Stomach (tissue), 19 donors: ENCODE measurements at places on chromosomes 12 and 14.
A peak's percentile ranks its signal among the peaks of the same experiment; 100 is the strongest.

- DNase-seq = no peak
Measured at GRCh38 chr14:57704763-57705162, 161.1 kb downstream of the SLC35F4 start.

GRCh38 chr12:100141998-100142850, 450 bp downstream of the BLTP3B start:
- peak; percentile 75 for DNase-seq

DNA sequence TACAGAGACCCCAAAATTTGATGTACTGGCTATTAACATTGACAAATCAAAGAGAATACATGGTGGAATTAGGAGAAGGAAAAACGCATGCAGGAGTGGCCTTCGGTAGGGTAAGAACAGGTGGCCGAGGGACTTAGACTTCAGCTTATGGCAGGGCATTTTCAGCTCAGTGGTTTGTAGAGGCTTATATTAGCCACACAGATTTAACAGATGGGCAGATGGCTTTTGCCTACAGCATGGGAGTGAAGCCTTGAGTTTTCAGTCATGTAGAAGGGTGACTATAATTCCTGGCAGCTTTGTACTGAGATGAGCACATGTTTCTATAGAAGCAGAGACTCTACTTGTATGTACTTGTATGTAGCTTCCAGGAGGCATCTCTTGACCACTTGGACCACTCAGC, 40.9 kb upstream of the PLEKHA5 start:
- no peak for DNase-seq

DNA sequence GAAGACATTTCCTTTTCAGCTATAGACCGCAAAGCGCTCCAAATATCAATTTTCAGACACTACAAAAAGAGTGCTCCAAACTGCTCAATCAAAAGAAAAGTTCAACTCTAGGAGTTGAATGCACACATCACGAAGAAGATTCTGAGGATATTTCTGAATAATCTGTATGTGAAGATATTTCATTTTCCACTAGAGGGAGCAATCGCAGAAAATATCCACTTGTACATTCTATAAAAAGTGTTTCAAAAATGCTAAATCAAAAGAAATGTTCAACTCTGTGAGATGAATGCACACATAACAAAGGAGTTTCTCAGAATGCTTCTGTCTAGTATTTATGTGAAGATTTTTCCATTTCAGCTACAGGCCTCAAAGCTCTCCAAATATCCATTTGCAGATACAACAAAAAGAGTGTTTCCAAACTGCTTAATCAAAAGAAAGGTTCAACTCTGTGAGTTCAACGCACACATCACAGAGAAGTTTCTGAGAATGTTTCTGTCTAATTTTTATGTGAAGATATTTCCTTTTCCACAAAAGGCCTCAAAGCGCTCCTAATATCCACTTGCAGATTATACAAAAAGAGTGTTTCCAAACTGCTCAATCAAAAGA, 643.8 kb upstream of the ALG10B start:
- no peak for DNase-seq

DNA sequence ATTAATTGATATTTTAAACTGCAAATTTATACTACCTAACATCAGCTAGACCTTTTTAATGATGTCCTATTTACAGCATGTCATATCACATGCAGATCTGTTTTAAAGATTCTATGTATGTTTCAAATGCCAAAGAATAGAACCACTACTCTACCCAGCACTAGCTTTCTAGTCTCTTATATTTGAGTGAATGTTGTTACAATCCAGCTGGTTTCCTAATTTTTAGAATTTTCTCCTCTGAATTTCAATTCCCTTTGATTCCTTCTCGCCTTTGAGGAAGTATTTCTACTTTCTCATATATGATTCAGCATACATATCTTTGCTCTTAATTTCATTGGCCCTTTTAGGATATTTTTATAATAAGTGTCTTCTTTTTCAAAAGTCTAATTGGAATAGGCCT, 841.9 kb downstream of the TMTC2 start:
- no peak for DNase-seq

DNA sequence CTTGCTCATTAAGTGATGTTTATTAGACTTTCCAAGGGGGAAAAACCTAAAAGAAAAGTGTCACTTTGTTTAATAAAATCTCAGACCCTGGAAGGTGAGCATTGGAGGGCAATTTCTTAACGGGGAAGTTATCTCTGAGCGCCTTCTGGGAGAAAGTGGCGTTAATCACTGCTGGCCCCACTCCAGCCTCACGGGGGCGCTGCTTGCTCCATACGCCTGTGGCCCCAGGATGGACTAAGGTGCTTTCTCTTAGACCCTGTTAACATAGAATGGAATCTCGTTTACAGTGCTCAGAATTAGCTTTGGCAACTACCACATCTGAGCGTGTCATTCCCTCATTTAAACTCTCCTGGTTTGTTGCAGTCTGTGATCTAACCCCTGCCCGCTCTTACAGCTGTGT, 16.4 kb upstream of the PRIMA1 start:
- no peak for DNase-seq

GRCh38 chr12:130124106-130124505, 38.2 kb upstream of the FZD10 start:
- DNase-seq = no peak

GRCh38 chr14:69688299-69688649, 76.9 kb downstream of the SUSD6 start:
- no peak for DNase-seq

DNA sequence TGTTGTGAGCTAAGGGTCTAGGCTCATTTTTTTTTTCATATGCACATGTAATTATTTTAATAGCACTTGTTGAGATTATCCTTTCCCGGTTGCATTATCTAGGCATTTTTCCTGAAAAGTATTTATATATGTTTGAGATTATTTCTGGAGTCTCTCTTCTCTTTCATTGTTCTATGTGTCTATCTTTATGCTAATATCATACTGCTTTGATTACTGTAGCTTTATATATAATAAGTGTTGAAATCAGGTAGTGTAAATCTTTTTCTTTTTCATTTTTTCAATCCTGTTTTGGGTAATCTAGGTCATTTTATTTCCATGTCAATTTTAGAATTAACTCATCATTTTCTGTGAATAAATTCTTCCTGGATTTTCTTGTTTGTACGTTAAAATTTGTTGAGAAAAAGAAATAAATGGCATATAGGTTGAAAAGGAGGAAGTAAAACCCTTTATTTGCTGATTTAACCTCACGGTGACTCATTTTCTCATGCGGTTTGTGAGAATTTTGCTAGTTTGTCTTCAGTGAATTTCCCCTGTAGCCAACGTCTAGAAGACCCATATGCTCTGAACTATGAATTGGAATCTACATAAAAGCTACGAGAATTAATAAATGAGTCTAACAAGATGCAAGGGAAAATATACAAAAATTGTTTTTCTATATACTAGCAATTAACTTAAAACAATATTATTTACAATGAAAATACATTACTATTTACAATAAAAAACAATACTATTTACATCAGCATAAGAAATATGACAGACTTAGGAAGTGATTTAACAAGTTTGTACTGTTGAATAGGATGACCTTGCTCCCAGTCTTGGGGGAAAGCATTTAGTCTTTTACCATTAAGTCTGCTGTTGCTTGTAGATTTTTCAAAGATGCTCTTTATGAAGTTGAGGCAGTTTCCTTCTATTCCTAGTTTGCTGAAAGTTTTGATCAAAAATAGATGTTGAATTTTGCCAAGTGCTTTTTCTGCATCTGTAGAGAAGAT, 105.0 kb downstream of the SNAPC1 start:
- no peak for DNase-seq

DNA sequence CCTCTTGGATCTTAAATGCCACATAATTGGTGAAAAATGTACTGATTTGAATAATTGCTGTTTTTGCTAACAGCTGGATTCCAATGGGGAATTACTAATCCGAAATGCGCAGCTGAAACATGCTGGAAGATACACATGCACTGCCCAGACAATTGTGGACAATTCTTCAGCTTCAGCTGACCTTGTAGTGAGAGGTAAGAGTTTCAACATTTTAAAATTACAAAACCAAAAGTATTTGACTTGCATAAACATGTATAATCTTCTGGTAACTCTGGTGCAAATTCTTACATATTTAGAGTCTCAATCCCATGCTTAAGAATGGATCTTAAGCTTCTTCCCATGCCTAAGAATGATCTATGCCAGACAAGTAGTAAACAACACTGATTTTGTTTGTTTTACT, 229.1 kb upstream of the PDZRN4 start:
- DNase-seq = no peak

DNA sequence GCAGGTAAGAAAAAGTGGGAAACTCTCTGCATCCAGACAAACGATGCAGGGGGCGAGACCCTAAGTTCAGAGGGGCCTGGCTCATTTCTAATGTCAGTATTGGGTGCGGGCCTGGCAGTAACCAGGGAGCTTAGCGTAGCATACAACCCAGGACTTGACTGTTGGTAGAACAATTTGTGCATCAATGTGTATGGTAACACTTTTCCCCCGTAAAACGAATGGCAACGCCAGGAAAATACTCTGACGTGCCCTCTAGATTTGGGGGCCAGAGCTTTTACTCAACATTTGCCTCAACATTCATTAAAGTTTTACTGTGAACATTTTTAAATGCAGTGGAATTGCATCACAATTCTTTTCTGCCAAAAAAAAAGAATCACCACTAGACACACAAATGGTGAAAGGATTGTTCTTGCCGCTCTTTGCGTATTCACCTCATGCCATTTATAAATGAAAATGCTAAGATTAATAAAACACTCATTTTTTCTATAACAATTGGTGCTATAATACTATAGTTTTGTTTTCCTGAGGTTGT, 867 bp downstream of the RHOJ start:
- no peak for DNase-seq

GRCh38 chr12:23450810-23451209, 498.7 kb downstream of the SOX5 start:
- DNase-seq = no peak

- DNase-seq = no peak
Measured at GRCh38 chr12:122852336-122853275, 17.3 kb downstream of the HIP1R start.

GRCh38 chr14:72253503-72253902, 321.3 kb downstream of the RGS6 start:
- no peak for DNase-seq

DNA sequence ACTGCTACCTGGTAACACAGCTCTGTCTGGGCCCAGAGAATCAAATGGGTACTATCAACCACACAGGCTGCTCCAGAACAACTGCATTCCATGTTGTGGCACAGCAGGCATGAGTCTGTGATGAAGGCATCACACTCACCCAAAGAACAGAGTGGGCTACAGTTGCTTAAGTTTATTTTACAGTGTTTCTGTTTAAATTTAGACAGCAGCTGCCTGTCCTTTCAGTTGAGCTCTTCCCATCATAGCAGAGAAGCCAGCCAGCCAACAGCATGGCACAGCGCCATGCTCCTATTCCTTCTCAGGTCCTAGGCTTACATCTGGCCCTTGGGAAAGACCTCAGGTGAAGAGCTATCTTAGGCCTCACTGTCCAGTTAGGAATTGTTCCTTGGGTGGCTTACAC, 147.0 kb upstream of the FRMD6 start:
- DNase-seq = no peak
